Astrocyte (in vitro differentiated cells and primary cell): ENCODE measurements at places on chromosomes 11 and 22. TPM values are rescaled to one million over a fixed set of nuclear protein-coding genes. Genes with fewer than 3 reads are reported as not detected.

The RHOD gene
- total RNA-seq, result 29.8 and 30.4 TPM in 2 replicates

The PKP3 gene
- 1.1 and 2.1 TPM in 2 replicates for total RNA-seq

The APOBEC3B gene
- 3.0 and 4.0 TPM in 2 replicates for total RNA-seq

The CDK2AP2 gene
- total RNA-seq, result 36.1 and 45.0 TPM in 2 replicates

The UCP3 gene
- total RNA-seq, result 0.65 and 2.0 TPM in 2 replicates

The PGGHG gene
- total RNA-seq, result 22.9 and 25.1 TPM in 2 replicates

The GAB4 gene
- total RNA-seq, result not detected in 2 replicates

The GLYATL2 gene
- total RNA-seq, result not detected in 2 replicates

The SLC35F2 gene
- total RNA-seq, result 43.0 and 52.5 TPM in 2 replicates

The UBQLN3 gene
- not detected in 2 replicates for total RNA-seq

The INTS4 gene
- total RNA-seq, result 32.2 and 35.0 TPM in 2 replicates

The CALCB gene
- total RNA-seq, result 0.61 TPM in 1 of 2 replicates, not detected in the other

The DEUP1 gene
- 0.41 and 0.91 TPM in 2 replicates for total RNA-seq

The MS4A12 gene
- total RNA-seq, result 0.31 TPM in 1 of 2 replicates, not detected in the other

The NXPE1 gene
- total RNA-seq, result not detected in 2 replicates

The SPI1 gene
- not detected in 2 replicates for total RNA-seq

The IGSF22 gene
- 0.05 TPM in 1 of 2 replicates, not detected in the other for total RNA-seq

The KRTAP5-1 gene
- total RNA-seq, result not detected in 2 replicates

The MOGAT2 gene
- total RNA-seq, result not detected in 2 replicates

The TTC9C gene
- total RNA-seq, result 51.9 and 60.8 TPM in 2 replicates

The MRGPRG gene
- total RNA-seq, result not detected in 2 replicates

The HIPK3 gene
- total RNA-seq, result 73.2 and 78.5 TPM in 2 replicates

The CARD16 gene
- 1.6 and 2.0 TPM in 2 replicates for total RNA-seq

The SPTBN2 gene
- total RNA-seq, result 18.2 and 22.7 TPM in 2 replicates

The PGA5 gene
- 0.79 and 1.4 TPM in 2 replicates for total RNA-seq

The FAM111B gene
- total RNA-seq, result 0.72 and 0.95 TPM in 2 replicates

The AGBL2 gene
- total RNA-seq, result 1.4 and 2.1 TPM in 2 replicates

The CCDC116 gene
- 0.11 and 0.22 TPM in 2 replicates for total RNA-seq

The TMEM191B gene
- total RNA-seq, result 2.8 and 3.1 TPM in 2 replicates

The RCOR2 gene
- total RNA-seq, result 18.8 and 20.3 TPM in 2 replicates

The MUC6 gene
- total RNA-seq, result not detected in 2 replicates

The KCNK4 gene
- total RNA-seq, result 0.52 TPM in 1 of 2 replicates, not detected in the other

The WNT11 gene
- total RNA-seq, result 1.3 and 1.9 TPM in 2 replicates

The SPECC1L gene
- total RNA-seq, result 64.8 and 69.2 TPM in 2 replicates

The PRSS23 gene
- total RNA-seq, result 680 and 717 TPM in 2 replicates

The OR5A1 gene
- total RNA-seq, result not detected in 2 replicates

The DERL3 gene
- total RNA-seq, result 0.70 and 0.82 TPM in 2 replicates

The RAC2 gene
- total RNA-seq, result 0.61 and 0.65 TPM in 2 replicates

The C11orf65 gene
- total RNA-seq, result 0.77 and 1.00 TPM in 2 replicates

The INPP5J gene
- 3.0 and 3.3 TPM in 2 replicates for total RNA-seq

The ZNRF3 gene
- 5.8 and 5.9 TPM in 2 replicates for total RNA-seq

The FOLR3 gene
- not detected in 2 replicates for total RNA-seq

The MS4A13 gene
- total RNA-seq, result not detected in 2 replicates

The IFITM10 gene
- total RNA-seq, result 2.0 and 5.1 TPM in 2 replicates

The GAB2 gene
- 10.5 and 18.2 TPM in 2 replicates for total RNA-seq

The FAM181B gene
- 0.11 and 0.17 TPM in 2 replicates for total RNA-seq

The NRGN gene
- total RNA-seq, result 1.5 and 1.7 TPM in 2 replicates

The KCNJ4 gene
- 0.19 and 0.30 TPM in 2 replicates for total RNA-seq

The ACTN3 gene
- total RNA-seq, result not detected in 2 replicates

The CLP1 gene
- 19.1 and 21.4 TPM in 2 replicates for total RNA-seq

The KRTAP5-11 gene
- total RNA-seq, result not detected in 2 replicates

The TECTA gene
- total RNA-seq, result 0.84 and 0.91 TPM in 2 replicates

The OR52A1 gene
- total RNA-seq, result not detected in 2 replicates

The IGLL1 gene
- total RNA-seq, result not detected in 2 replicates

The LRRC75B gene
- 5.1 and 6.2 TPM in 2 replicates for total RNA-seq

The CTSD gene
- 290 and 340 TPM in 2 replicates for total RNA-seq
